ENCODE measurements at places on chromosomes 3 and 15.
A peak's percentile ranks its signal among the peaks of the same experiment; 100 is the strongest.

- DNase-seq, result no peak
Measured at GRCh38 chr3:48595526-48596121, 495 bp upstream of the COL7A1 start.

GRCh38 chr3:54870423-54870822 lies 57.4 kb downstream of the LRTM1 start:
- no peak for DNase-seq

DNA sequence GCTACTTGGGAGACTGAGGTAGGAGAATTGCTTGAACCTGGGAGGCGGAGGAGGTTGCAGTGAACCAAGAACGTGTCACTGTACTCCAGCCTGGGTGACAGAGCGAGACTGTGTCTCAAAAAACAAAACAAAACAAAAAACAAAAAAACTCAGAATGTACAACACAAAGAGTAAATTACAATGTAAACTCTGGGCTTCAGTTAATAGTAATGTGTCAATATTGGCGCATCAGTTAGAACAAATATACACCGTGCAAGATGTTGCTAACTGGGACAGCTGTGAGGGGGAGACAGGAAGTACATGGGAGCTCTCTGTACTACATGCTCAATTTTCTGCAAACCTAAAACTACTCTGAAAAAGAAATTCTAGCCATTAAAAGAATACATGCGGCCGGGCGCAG lies 23.5 kb upstream of the TRPM1 start:
- no peak for DNase-seq

GRCh38 chr3:37993067-37993455 lies 2.5 kb downstream of the VILL start:
- no peak for DNase-seq

- no peak for DNase-seq
Measured at GRCh38 chr3:58563386-58564035, 13.7 kb downstream of the FAM107A start.

DNA sequence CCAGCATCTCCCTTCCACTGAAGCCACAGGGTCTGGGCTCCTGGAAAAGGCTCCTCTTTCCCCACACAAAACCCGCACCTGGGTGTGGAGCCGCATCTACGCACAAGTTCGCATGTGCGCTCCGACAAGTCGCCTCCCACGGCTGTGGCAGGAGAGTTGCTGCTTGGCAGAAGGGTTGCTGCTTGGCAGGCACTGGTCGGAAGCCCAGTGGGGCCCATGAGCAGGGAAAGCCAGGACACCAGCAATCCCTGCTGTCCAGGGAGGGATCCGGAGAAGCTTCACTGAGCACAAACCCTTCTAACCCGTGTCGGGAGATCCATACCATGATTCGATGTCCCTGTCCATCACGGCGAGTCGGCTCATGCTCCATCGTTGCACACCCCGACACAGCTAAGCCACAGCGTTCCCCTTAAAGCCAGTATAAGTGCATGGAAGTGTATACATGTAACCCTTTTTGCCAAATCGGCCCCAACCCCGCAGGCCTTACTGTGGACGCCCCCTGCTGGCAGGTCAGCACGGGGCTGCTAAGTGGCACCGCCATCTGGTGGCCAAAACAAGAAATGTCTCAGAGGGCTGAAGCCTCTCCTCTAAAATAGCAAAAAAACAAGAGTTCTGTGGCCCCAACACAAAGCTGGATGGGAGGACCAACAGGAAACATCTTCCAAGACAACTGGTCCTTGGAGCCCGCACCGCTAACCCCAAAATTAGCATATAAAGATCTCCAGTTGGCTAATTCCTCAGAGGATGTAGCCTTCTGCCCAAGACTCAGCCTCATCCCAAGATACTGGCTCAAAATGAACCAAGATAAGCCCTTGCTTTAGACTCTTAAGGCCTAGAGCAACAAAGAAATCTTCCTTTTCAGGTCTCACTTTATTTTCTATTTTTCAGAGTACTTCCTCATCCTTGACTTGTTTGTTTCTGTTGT lies 8.3 kb downstream of the ANKRD63 start:
- DNase-seq, result peak; percentile 76
